CD4-positive, alpha-beta T cell treated with Interferon gamma for 1 hour (primary cell): ENCODE measurements at places on chromosomes 2 and 18.

GRCh38 chr2:159712929-159713420 is 669 bp downstream of the MARCHF7 start:
- no peak for DNase-seq

- no peak for DNase-seq
These were observed 272.5 kb upstream of the KCNJ3 start for GRCh38 chr2:154425994-154426393.

GRCh38 chr2:216727346-216728122 is 32.2 kb upstream of the IGFBP5 start:
- DNase-seq = no peak

DNA sequence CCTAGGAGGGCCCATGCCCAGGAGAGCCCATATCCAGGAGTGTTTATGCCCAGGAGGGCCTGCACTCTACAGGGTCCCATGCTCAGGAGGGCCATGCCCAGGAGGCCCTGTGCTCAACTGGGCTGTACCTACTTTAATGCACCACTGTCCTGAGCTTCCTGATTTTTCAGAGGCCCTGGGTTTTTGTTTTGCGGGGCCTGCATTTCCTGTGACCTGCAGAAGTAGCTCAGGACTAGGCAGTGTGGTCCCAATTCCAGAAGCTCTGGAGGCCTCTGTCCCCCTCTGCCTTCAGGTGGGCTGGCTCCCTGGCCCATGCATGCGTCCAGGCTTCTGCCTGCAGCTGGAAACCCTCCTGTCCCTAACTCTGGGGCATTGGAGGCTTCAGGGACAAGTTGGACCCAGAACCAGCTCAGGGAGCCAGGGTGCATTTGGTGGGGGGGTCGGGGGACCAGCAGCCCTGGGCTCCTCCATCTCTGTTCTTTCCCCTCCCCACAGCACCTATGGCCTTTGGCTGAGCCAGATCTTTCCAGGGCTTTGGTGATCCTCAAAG is 10.8 kb downstream of the GPR35 start:
- DNase-seq = no peak

DNA sequence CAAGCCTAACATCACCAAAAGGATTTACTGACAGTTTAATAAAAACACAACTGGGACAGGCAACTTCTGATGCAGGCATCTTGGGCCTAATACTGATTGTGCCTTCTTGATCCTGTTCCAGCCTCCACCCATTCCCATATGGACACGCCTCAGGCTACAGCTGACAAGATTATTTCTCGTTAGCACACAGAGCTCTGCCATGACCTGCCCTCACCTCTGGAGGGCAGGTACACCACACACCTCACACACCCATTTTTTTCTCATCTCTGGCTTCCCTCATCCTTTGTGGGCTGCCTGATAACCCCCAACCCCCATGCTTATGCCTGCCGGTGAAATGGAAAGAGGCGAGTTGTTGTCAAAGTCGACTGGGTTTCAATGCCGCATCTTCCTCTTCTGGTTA is 147.0 kb downstream of the ANTXR1 start:
- no peak for DNase-seq

GRCh38 chr2:149057401-149057800 is 18.9 kb downstream of the LYPD6B start:
- no peak for DNase-seq

DNA sequence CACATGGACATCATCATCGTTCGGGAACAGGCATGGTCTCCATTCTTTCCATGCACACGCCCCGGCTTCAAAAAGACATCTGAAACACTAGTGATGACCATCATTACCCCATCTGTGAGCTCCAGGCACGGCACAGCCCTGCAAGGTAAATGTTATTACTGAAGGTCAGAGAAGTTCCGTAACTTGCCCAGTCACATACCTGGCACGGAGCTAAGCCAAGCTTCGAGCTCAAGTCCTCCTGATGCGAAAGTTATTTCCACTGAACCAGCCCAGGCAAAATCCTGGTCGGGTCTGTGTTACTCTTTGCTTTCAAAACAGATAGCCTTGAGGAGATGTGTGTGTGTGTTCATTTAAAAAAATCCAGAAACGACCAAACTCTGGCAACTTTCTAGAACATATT is 22.8 kb downstream of the FHL2 start:
- DNase-seq = no peak

GRCh38 chr2:136004965-136005364 is 19.5 kb upstream of the DARS1 start:
- no peak for DNase-seq

DNA sequence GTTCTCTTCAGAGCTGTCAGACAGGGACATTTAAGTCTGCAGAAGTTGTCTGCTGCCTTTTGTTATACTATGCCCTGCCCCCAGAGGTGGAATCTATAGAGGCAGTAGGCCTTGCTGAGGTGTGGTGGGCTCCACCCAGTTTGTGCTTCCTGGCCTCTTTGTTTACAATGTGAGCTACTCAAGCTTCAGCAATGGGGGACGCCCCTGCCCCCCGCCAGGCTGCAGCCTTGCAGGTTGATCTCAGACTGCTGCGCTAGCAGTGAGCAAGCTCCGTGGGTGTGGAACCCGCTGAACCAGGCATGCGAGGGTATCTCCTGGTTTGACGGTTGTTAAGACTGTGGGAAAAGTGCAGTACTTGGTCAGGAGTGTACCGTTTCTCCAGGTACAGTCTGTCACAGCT is 24.0 kb upstream of the PAIP2B start:
- no peak for DNase-seq

DNA sequence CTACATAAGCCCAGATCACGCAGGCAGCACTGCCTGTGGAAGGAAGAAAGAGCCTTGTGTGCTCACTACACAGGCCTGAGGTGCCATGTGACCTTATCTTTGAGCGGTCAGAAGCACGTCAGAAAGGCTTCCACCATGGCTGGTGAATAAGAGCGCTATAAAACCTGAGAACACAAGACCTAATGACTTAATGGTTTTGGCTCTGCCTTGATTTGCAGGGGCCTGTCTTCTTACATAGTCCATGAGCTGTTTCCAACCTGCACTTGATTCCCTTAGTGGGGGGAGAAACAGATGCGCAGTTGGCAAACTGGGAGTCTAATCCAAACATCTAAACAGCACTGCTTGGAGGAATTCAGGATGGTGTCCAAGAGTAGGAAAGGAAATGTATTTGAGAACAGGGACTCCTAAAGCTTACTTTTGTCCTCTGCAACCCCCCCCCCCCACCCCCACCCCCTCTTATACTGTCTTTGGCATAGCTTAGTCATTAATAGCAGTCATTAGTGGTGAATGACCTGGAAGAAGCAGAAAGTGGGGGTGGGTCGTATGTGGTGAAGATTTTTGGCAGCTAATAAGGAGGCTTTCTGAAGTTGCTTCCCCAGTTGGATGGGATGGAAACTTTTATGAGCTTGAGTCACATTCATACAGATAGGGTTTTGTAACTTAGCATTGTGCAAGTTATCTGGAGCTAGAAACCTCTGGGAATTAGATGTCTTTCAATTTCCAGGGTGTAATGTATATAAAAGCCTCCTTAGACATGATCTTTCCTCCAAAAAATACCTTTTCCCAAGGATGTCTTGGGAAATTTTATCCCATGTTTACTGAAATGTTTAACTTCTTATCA is 454.1 kb downstream of the MEIS1 start:
- DNase-seq = no peak

GRCh38 chr2:52539026-52539970 is 1228.3 kb upstream of the CHAC2 start:
- DNase-seq = no peak

DNA sequence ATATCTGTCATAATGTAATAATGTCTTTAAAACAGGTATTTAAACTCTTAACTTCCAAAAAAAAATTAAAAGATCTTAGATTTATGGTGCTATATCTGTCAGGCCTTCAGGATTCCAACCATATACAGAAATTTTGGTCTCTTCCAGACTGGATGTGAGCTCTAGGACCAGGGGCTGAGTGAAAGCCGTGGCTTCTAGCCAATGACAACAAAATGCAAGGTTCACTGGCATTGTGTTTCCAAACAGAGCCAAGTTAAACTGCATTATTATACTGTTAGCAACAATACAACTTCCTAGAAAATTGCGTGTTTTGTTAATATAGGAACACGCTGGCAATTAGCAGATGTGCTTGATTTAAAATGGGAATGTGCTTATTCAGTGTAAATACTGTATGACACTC is 809.8 kb upstream of the SOX11 start:
- DNase-seq = no peak

- DNase-seq = no peak
These were observed 1.2 kb upstream of the ANO7 start for GRCh38 chr2:241187101-241187917.

DNA sequence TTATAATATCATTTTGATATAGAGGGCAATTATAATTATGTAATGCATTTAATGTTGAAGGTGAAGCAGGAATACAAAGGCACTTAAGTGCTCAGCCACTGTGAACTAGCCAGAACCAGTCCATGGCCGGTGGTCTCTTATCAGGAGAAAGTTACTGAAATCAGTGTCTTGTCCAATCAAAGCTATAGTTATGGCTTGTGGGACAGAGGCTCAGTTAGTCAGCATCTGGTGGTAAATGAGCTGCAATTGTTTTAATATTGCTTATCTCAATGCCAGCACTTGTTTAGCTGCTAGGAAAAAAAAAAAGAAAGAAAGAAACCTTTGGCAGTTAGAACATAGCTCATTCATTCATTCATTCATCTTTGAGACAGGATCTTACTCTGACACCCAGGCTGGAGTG is 3.8 kb upstream of the ALS2 start:
- no peak for DNase-seq

GRCh38 chr2:236888794-236889780 is 196.6 kb upstream of the COPS8 start:
- DNase-seq = no peak

DNA sequence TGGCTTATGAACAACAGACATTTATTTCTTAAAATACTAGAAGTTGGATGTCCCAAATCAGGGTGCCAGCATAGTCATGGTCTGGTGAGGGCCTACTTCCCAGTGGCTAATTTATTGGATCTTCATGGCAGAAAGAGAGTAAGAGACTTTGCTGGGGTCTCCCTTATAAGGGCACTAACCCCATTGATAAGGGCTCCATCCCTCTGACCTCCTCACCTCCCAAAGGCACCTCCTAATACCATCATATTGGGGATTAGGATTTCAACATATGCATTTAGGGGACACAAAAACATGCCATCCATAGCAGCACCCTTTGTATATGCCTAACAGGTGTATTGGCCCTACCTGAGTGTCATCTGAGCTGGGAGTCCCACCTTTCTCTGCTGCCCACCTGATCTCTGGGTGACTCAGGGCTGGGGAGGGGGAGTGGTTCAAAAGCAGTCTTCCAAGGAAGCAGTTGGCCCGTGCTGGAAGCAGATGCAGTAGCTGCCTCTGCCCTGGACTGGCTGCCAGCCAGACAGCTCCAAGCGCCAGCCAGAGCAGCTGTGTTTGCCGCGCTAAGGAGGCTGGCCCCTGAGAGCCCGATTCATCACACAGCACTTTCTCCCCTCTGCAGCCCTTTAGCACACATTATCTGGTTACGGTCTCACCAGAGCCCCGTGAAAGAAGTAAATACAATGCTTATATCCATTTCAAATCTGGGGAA is 84.6 kb downstream of the SMAD7 start:
- no peak for DNase-seq

GRCh38 chr2:70367722-70368323 is 66.0 kb upstream of the FAM136A start:
- DNase-seq = no peak

DNA sequence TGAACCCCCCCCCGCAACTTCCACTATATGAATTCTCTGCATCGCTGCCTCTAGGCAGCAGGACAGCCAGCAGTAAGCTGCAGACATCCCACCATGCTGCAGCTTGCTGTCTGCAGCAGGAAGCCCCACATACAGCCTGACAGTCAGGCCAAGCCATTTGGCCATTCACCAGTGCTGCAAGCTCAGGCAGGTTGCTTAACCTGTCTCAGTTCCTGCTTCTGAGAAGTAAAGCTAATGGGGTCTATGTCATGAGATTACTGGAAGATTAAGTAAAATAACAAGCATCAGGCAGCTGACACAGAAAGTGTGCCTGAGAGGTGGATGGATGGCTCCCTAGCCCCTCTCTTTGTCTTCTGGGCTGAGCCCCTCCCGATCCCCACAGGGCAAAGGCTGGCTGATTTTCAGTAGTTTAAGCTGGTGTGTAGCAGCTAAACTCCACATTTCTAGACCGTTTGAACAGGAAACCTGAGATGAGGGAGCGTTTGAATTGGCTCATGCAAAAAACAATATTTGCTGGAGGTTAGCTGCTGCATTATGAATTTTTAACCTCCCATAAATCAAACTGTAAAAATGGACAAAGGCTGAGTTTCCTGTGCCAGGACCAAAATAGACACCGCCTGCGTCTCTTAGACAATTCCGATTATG is 193.8 kb upstream of the ARL4C start:
- DNase-seq = no peak

DNA sequence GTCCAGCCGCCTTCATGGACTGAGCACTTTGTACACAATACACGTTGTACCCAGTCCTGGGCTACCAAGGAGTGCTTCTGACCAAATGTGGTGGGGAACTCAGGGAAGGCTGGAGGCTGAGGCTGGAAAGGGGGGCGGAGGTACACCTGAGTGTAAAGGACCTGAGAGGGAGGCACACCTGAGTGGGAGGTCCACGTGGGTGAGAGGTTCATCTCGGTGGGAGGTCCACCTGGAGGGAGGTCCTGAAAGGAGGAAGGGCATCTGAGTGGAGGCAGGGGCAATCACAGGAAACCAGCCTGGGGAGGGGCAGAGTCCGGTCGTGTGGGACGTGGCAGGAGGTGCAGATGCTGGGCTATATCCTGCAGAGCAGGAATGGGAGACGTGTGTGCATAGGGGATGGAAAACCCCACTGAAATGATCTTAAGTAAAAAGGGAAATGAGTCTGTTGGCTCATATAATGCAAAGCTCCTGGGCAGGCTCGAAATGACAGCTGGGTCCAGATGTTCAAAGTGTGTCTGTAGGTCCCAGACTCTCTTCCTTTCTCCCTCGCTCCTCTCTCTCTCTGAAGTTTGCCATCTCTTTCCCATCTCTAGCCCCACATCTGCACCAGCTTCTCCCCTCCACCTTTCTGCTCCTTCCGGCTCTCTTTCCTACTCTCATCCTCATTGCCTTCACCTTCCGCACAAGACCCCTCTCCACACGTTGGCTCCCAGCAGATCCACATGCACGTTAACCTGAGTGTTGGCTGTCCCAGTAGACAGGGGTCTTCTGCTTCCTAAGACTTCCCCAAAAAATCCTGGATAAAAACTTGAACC is 137.7 kb downstream of the PXDN start:
- DNase-seq = no peak
